ENCODE measurements at places on chromosomes 7 and 10. TPM values are rescaled to one million over a fixed set of nuclear protein-coding genes. Genes with fewer than 3 reads are reported as not detected.

GRCh38 chr7:51162724-51163329 lies 153.8 kb downstream of the COBL start:
- DNase-seq, result peak; percentile 77

DNA sequence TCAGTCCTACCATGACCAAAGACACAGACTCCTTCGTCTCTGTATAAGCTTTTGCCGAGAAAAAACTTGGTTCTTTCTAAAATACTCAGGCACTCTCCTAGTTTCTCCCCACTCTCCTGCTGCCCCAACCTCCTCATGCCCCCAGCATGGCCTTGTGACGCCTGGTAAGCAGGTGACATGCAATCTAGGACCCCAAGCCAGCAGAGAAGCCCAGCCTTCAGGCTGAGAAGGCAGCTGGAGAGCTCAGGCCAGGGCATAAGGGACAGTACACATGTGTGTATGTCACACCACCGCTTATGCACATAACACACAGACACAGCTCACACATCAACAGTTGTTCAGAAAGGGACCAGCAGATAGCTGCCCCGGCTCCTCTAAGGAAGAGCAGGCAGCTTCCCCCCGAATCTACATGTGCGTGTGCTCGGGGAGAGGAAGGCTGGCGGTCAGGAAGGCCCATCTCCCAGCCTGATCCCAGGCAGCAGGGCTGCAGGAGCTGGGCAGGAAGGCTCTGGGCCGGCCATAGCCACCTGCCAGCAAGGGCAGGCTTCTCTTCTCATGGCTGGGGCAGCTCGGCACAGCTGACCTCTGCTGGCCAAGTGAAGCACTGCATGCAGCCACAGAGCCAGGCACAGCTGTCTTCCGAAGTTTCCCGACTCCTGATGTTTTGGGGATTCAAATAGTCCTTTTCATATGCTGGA lies 8.5 kb downstream of the DDX56 start:
- peak; percentile 51 for DNase-seq

DNA sequence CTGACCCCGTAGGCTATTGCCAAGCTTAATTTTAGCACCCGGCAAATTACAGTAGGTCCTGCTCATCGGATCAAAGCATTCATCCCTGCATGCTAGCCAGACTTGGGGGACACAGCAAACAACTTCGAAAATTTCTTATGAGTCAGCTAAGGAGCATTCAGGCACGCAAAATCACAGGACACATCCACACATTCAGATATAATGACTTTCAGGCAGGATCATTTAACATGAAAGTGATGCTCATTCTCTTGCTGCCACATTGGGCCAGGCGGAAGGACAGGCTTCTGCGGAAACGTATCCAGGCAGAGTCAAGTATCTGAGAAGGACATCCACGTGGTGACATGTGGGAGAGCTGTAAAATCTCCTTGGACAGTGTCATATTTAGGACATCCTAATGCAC lies 474.0 kb upstream of the NRP1 start:
- DNase-seq, result no peak

GRCh38 chr7:17236171-17236570 lies 62.3 kb upstream of the AHR start:
- no peak for DNase-seq

- DNase-seq, result no peak
Observed at GRCh38 chr10:116800286-116800929, 48.9 kb upstream of the ENO4 start.

- no peak for DNase-seq
Observed at GRCh38 chr10:60312818-60313588, 76.7 kb downstream of the ANK3 start.

GRCh38 chr7:117165656-117166055 lies 157.2 kb downstream of the WNT2 start:
- no peak for DNase-seq

GRCh38 chr7:20364571-20365196 lies 34.0 kb downstream of the ITGB8 start:
- DNase-seq, result no peak

GRCh38 chr7:22278660-22279059 lies 78.3 kb downstream of the RAPGEF5 start:
- DNase-seq, result no peak

DNA sequence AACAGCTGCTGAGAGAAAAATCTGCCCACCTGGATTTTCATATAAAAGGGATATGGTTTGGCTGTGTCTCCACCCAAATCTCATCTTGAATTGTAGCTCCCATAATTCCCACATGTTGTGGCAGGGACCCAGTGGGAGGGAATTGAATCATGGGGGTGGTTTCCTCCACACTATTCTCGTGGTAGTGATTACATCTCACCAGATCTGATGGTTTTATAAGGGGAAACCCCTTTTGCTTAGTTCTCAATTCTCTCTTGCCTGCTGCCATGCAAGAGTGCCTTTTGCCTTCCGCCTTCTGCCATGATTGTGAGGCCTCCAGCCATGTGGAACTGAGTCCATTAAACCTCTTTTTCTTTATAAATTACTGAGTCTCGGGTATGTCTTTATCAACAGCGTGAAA lies 20.8 kb upstream of the MKI67 start:
- no peak for DNase-seq

- DNase-seq, result no peak
Observed at GRCh38 chr7:2753148-2753547, 65.1 kb downstream of the AMZ1 start.

DNA sequence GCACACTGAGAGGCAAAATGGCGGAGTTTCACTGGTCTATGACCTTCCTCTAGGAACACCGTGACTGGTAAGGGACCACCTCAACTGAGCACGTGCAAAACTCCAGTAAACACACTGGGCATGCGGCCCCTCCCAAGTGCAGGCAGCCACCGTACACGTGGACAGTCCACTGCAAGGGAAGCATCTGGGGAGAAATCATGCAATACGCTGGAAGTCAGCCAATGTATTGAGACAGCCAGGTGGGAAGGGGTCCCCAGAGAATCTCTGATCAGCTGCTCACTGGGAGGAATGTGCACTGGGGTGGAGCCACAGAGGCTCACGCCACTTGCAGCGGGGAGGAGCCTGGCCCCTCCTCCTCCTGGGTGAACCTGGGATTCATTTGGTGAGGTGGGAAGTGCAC lies 49.3 kb downstream of the CFAP46 start:
- DNase-seq, result no peak

GRCh38 chr10:75525646-75526045 lies 94.2 kb downstream of the LRMDA start:
- no peak for DNase-seq

DNA sequence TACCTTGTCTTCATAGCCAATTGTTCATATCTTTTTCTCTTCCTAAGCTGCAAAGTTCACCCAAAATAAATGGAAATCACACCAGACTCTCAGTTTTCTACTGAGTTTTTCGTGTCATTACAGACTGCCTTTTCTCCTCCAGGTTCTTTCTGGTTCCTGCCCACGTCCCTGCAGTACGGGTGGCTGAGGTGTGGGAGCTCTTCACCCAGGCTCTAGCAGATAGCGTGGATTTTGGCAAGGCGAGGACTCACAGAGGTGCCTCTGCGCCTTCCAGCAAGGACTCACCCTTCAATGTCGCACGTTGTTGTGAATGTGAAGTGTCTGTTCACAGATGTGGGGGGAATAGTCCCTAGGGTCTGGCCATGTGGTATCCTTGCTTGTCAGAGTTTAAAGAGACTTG lies 71.6 kb downstream of the ABCA13 start:
- no peak for DNase-seq

DNA sequence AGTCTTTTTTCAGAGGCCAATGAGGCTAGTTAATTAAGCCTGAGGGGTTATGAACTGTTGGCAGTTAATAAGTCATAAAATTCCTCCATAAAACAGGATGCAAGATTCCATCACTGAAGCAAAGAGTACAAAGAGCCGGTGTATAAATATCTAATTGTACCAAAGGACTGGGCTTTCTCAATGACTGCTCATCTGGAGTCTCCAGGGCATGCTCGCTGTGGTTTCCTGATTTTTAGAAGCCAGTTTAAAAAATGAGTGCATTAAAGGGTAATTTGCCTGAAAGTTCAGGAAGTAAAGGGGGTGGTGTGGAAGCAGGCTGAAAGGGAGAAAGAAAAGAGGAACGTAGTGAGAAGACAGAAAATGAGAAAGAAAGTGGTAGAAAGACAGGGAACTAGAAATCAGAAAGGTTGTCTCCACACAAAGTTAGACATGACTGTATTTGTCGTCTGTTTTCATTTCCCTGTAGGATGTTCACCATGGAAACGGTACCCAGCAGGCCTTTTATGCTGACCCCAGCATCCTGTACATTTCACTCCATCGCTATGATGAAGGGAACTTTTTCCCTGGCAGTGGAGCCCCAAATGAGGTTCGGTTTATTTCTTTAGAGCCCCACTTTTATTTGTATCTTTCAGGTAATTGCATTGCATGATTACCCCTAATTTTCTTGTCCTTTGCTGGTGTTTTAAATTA lies 282.3 kb downstream of the TWIST1 start:
- DNase-seq, result no peak

GRCh38 chr7:42672339-42672999 lies 239.4 kb downstream of the C7orf25 start:
- no peak for DNase-seq

DNA sequence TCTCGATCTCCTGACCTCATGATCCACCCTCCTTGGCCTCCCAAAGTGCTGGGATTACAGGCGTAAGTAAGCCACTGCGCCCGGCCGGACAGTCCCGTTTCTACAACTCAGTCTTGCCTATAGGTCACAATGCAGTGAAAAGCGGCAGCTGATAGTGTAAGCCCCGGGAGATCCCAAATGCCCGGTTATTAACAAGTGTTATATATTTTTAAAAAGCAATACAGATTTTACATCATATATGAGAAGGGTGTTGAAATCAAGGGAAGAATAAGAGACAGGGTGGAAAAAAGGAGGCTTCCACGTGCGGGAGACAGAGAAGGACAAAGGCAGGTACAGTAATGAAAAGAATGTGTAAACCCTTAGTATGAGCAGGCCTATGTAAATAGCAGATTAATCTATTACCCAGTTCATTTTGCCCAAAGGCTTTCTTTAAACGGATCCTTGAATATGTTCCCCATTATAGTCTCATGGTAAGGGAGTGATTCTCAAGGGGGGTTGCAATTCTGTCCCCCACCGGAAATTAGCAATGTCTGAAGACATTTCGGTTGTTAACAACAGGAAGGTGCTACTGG lies 170.8 kb downstream of the PDE1C start:
- DNase-seq, result no peak

GRCh38 chr10:52965938-52966401 lies 193.4 kb upstream of the MBL2 start:
- DNase-seq, result no peak

GRCh38 chr7:108097703-108098102 lies 32.5 kb downstream of the LAMB4 start:
- DNase-seq, result no peak

DNA sequence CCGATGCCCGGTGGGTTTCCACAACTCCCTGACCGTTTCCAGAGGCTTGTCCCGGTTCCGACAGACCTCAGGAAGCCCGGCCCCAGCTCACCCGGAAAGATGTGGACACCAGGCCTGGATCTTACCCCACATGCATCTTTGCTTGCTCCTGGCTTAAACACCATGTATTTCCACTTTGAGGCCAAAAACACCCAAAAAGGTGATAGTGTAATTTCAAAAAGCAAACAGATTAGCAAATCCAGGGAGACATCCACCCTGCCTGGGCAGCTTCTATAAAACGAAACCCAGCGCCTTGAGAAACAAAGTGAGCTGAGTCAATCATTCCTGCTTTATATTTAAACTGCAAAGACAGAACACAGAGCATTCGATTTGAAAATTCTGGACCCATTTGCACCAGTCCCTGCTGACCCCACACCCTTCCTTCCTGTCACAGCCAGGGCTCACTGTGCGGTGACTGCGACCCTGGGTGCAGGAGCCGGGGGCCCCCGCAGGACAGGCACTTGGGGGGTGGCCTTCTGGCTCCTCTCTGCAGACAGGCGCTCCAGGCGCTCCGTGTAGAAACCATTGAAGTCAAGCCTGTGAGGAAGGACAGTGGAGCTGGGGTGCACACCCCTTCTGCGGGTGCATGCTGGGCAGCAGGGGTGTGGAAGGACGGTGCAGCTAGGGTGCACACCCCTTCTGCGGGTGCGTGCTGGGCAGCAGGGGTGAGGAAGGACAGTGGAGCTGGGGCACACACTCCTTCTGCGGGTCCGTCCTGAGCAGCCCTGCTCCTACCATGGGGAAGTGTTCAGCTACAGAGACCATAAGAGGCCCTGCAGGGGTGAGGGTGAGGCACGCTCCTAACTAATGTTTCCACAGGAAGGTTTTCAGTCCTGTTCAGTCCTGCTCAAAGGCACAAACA lies 2.9 kb upstream of the ADAM8 start:
- DNase-seq, result no peak

- DNase-seq, result no peak
Observed at GRCh38 chr10:6617309-6618076, 37.4 kb upstream of the PRKCQ start.

GRCh38 chr7:44845451-44845850 lies 2.4 kb downstream of the H2AZ2 start:
- no peak for DNase-seq

Gene PRF1
- total RNA-seq, result not detected

Gene KCP
- total RNA-seq, result 6.8 TPM

Gene SLIT1
- 25.5 TPM for total RNA-seq

Gene PLEKHS1
- not detected for total RNA-seq

Gene KEL
- total RNA-seq, result 1.9 TPM

Gene NXPH1
- total RNA-seq, result not detected

Gene SP8
- total RNA-seq, result 1.1 TPM

Gene SRRM3
- total RNA-seq, result 2.5 TPM

Gene SUV39H2
- total RNA-seq, result 38.4 TPM

Gene TAS2R41
- total RNA-seq, result not detected

Gene STEAP1B
- total RNA-seq, result 1.2 TPM

Gene NEUROD6
- total RNA-seq, result not detected

Gene LIPJ
- total RNA-seq, result not detected

Gene ANK3
- total RNA-seq, result 87.6 TPM

Data from progenitor cell of endocrine pancreas (in vitro differentiated cells).